Renal pelvis (tissue), 12 donors: ENCODE measurements at places on chromosomes 16 and 17. TPM values are rescaled to one million over a fixed set of nuclear protein-coding genes. Genes with fewer than 3 reads are reported as not detected.

- DNase-seq = peak; percentile 76
Observed at GRCh38 chr17:45385331-45385997, 47.2 kb downstream of the ARHGAP27 start.

GRCh38 chr16:3001316-3001715, 11.4 kb upstream of the CLDN9 start:
- DNase-seq = no peak

- peak; percentile 71 for DNase-seq
Observed at GRCh38 chr16:8931859-8932258, 31.8 kb downstream of the USP7 start.

The ANKRD40CL gene
- polyA plus RNA-seq = 0.13 TPM

GRCh38 chr16:29820730-29821642, 724 bp downstream of the MVP start:
- DNase-seq = no peak

GRCh38 chr17:21676281-21677111, 15.8 kb upstream of the KCNJ18 start:
- DNase-seq = no peak

The GPR139 gene
- polyA plus RNA-seq = not detected

- peak; percentile 63 for DNase-seq
Observed at GRCh38 chr16:3149630-3150345, 15.0 kb downstream of the ZNF213 start.

DNA sequence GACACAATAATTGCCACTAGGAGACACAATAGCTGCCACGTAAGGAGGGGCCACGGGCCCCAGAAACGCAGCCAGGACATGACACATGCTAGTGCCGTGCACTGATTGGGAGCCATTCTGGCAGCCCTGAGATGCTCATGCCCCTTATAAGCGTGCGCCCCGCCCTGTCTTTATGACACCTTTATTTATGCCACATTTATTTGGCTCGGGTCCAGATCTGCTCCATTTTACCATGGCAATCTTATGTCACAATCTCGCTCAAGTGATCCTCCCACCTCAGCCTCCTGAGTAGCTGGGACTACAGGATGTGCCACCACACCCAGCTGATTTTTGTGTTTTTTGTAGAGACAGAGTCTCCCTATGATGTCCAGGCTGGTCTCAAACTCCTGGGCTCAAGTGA, 43.8 kb upstream of the NF1 start:
- DNase-seq = no peak

The SLC5A2 gene
- 55.9 TPM for polyA plus RNA-seq

DNA sequence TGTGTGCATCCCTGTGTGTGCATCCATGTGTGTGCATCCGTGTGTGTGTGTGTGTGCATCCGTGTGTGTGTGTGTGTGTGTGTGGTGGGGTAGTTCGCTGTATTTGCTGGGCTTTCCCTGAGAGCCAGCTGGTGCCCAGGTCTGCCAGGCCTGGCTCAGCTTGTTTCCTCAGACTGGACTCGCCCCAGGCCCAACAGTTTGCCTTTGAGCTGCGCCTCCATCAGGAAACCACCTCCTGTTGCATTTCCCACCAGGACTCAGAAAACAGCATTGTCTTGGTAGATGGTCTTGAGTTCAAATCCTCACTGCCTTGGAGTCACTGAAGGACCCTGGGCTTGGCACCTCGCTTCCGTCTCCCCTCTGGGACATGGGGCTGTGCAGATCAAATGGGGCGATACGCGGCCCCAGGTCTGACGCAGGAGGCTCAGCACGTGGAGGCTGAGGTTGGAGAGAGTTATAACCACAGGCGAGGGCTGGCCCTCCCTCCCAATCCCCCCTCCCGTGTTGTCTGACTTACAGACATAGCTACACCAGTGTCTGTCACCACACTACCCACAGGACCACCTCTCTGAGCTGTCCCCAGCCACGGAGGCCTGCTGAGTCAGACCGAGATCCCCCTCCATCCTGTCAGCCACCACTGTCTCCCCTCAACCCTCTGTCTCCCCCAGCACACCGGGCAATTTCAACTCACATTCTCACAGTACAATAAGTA, 4.7 kb downstream of the ITGAE start:
- no peak for DNase-seq

DNA sequence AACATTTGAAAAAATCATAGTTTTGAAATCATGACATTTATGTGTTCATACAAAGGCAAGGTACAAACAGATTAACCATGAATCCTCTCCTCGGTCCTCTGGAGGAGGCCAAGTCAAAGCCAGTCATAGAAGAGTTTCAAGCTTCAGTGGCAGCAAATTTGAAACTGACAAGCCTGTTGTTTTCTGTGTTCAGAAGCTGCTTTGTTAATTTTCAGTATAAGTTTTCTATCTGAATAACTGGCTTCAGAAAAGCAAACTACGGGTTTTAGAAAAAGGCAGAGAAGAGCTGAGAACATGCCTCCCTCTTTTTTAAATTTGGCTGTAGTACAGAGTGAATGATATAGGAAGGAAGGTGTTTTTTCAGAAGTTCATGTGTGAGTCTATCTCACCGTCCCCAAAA, 79.6 kb upstream of the CLEC18B start:
- no peak for DNase-seq

The HSD3B7 gene
- polyA plus RNA-seq = 8.1 TPM

DNA sequence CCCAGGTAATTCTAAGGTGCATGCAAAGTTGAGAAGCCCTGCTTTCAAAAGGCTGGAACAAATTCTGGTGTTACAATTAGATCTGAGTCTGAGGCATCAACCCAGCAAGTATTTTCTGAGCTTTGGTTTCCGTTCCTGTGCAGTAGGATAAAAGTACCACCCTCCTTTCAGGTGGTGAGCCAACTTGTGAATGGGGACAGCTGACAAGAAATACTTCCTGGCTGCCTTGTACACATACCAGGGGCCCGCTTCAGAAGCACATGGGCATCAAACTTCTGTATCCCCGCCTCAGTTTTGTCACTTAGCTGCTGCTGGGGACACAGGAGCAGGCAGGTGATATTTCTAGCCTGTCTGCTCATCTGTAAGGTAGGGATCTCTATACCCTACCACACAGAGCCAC, 252.2 kb downstream of the CPPED1 start:
- DNase-seq = no peak

The FN3K gene
- polyA plus RNA-seq = 35.3 TPM

- DNase-seq = no peak
Observed at GRCh38 chr16:11066261-11066870, 122.0 kb downstream of the CLEC16A start.

DNA sequence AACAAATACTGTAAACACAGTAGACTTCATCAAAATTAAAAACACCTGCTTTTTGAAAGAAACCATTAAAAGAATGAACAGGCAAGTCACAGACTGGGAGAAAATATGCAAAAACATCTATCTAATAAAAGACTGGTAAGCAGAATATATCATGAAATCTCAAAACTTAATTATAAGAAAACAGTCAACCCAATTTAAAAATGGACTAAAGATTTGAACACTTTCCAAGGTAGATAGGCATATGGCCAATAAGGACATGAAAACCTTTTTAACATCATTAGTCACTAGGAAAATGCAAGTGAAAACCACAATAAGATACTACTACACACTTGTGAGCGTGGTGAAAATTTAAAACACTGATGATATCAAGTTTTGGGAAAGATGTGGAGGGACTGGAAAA, 218.7 kb downstream of the CEP112 start:
- DNase-seq = no peak

GRCh38 chr17:9843152-9844010, 17.7 kb downstream of the GLP2R start:
- DNase-seq = no peak

- no peak for DNase-seq
Observed at GRCh38 chr17:65794572-65794971, 233.1 kb upstream of the AXIN2 start.

The NRN1L gene
- polyA plus RNA-seq = 0.98 TPM

DNA sequence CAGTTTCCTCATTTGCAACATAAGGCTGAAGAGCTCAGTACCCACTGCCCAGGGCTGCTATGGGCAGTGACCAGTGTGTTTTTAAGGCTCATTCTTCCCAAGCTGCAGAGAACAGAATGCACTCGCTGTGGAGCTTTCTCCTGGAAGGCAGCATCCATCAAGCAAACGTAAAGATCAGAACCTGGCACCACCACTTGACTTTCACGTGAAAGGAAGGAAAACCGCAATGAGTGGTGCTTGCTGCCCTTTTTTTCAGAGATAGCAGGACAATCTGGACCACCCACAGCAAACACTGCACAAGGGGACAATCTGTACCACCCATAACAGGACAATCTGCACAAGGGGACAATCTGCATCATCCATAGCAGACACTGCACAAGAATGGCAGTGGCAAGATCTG, 11.2 kb downstream of the CSNK1D start:
- no peak for DNase-seq

DNA sequence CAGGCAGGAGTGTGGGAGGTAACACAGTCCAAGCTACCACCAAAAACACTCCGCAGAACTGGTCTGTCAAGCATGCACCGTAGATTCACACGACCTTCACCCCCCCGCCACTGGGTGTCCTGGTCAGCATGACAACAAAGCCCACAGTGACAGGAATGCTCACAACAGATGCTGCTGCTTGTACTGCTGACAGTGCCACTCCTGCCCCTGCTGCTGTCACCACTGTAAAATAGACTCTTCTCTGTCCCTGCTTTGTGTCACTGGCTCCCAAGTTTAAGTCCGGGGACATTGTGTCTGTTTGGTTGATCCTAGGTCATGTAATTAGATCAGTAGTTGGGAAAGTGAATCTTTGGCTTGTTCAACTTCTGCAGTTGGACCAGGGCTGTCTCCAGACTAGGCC, 7.0 kb upstream of the ODF4 start:
- peak; percentile 62 for DNase-seq

GRCh38 chr17:81537343-81537855, 9.2 kb downstream of the FSCN2 start:
- no peak for DNase-seq

DNA sequence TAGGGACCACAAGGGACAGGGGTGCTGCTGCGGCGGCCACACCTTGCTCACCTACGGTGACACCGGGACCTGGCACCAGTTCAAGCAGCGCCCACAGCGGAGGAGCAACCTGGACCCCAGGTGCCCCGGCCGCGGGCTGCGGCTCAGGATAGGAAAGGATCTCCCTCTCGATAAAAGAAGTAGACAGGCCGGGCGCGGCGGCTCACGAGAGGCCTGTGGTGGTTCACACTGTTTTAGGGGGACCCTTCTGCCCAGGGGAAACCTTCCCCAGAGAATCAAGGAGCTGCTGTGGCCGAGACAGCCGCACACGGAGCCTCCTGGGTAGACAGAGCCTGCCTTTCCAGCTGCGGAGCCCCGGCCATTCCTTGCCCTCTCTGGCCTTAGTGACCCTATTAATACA, 17.9 kb upstream of the ATP2A3 start:
- no peak for DNase-seq

DNA sequence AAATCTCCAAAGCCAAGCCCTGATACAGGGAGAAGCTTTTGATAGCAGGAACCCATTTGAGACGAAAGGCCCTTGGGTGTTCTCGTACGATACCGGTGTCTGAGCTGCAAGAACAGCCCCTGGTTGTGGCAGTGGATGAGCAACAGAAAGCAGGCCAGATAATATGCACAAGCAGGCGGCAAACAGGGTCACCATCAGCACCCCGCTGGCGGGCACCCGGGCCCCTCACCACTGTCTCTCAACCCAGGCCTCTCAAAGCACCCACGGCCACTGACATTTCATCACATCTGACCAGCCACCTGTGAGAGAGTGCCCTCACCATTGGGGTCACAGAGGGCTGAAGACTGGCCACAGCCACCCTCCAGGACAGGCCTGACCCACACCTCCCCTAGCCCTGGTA, 230.4 kb downstream of the C16orf78 start:
- DNase-seq = no peak

- no peak for DNase-seq
Observed at GRCh38 chr17:8614988-8615387, 15.5 kb downstream of the MYH10 start.

The USH1G gene
- 0.77 TPM for polyA plus RNA-seq

The PABPN1L gene
- not detected for polyA plus RNA-seq

The KRT12 gene
- 0.36 TPM for polyA plus RNA-seq

The ACSM2A gene
- 99.4 TPM for polyA plus RNA-seq

DNA sequence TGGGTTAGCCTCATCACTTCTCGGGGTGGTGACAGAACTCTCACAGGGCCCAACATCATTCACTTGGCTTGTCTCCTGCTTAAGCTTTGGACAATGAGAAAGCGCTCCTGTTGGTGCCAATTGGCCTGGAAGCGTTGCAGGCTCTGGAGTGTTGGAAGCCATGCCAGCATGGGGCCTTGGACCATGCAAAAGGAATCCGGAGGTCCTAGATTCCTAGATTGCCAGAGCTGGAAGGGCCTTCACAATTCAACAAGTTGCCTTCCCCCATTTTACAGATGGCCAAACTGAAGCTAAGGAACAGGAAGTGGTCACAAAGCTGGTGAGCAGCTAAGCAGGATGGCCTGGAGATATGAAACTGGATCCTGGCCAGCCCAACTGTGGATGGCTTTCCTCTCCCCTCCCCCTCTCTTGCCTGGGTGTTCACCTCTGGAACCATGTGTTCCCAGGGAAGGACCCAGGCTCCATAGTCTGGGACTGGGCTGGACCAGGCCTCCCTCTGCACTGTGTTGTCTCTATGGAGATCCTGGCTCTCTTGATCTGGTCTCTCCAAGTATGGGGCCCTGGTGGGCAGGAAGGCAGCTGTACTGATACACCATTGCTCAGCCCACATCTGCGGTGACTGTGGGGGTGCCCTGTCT, 6.0 kb upstream of the IGFBP4 start:
- no peak for DNase-seq

DNA sequence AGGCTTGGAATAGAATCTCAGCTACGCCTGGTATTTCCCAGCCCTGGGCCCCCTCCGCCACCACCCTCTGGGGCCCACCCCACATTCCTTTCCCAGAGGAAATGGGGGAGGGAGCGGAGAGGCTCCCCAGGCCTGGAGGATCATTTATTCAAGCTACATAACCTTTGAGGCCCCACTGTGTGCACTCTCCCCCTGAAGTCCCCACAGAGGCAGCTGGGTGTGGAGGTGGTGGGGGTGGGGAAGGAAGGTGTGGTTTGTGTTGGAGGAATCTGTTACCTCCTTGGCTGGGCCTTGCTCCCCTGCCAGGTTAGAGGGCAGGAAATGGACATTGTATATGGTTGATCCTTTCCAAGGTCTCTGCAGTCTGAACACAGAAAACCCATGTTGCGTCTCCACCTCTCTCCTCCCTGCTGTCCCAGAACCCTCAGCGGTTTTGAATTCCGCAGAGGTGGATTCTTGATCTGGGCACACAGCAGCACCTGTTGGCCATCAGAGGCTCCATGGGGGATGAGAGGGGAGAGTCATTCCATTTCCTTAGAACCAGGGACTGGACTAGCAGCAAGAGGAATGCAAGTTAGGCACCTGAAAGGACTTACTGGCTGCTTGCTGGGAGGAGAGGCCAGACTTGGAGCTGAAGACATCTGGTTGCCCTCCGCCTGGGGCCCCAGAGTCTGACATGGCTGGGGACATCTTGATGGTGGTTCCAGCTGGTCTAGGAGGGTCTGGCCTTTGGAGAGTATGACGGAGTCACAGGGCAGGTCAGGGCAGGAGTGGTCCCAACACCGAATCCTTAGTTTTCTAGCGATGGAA, 23.0 kb downstream of the ARHGAP23 start:
- peak; percentile 83 for DNase-seq

DNA sequence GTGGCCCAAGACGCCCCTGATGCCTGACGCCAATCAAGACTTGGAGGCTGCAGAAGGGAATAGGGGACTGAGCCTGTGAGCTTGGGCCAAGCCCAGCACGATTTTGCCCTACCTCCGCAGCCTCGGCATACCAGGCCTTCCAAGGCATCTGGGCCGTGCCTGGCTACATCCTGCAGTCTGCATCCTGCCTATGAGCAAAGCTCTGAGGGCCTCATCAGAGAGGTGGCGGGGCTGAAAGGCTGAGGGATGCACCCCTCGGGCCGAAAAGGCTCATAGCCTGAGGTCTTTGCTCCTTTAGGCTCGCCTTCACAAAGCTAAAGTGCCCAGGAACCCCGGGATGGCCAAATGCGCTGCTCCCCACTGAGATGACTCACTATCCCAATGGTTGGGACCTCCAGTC, 2.5 kb downstream of the SEZ6 start:
- DNase-seq = no peak
